T-helper 1 cell (primary cell): ENCODE measurements at places on chromosomes 1 and 21.

DNA sequence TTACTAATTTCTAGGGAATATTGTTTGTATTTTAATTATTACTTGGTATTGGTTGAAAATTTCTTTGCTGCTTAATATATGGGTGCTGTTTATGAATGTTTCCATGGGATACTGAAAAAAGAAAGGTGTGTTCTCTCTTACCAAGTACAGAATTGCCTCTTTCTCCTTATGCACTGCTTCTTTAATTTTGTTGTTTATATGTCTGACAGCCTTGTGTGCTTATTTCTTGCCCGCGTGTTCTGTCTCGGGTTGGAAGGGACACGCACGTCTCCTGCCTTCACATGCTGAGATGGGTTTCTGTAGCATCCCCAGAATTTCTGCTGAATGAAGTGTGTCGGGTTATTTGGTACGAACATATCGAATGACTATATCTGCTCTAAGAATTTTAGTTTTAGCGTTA lies 51.1 kb downstream of the AGPAT3 start:
- DNase-seq = no peak

DNA sequence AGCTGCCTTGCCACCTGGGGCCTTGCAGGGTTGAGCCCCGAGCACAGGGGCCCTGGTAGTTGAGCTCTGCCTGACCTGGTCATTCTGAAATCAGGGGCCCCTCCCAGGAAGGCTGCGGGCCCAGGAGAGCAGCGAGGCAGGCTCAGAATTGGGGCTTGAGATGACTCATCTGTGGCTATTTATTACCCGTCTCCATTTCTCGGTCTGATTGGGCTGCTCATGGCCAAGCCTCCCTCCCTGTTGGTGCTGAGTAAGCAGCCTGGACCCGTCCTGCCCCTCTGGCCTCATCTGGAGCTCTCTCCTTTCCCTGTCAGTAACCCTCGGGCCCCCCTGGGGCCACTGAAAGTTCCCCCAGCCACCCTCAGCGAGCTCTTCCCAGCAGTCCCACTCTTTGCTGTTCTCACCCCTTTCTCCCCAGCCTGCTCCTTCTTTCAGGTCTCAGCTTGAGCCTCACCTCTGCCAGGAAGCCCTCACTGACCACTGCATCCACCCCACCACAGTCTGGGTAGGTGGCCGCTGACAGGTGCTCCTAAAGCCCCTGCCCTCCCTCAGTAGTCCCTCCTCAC lies 11.0 kb upstream of the TNFRSF8 start:
- no peak for DNase-seq

- no peak for DNase-seq
These were observed 340.9 kb downstream of the MATN1 start for GRCh38 chr1:30382496-30382895.

GRCh38 chr21:36082237-36082664 lies 12.4 kb downstream of the CBR1 start:
- DNase-seq = no peak

DNA sequence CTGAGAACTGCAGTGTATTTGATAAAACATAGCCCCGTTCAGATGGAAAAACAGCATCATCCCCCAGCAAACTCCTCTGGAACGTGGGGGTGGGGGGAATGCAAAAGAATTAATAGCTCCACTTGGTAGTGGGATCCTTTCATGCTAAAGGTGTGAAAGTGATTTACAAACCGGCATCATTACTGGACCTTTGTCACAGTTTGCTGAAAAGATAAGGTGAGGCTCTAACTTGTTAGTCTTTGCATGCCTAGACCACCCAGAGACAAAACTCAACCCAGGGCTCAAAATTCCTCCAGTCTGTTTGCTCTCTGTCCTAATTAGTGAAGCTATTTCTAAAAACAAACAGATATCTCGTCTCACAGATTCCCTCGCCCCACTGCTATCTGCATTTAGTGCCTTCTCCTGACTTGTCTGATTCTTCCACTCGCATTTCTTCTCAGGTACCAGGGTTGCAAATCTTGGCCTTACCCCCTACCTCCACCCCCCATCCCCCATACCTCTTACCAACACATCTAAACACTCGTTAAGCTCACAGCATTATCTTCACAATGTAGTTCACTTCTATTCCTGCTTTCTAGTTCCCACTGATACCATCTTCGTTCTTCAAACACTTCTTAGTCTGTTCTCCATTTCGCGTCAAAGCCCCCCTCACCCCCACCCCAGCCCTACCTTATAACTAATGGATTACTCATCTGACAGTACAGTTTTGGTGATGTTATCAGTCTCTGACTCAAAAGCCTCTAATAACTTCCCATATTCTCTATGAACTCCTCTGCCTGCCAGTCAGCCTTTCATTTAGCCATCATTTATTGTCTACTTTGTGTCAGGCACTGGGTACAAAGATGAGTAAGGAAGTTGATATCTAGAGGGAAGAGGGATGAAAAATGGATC lies 11.8 kb downstream of the IER5 start:
- DNase-seq = no peak

GRCh38 chr21:28235169-28235895 lies 757.3 kb downstream of the LTN1 start:
- DNase-seq = no peak

- DNase-seq = no peak
These were observed 7.0 kb upstream of the ID3 start for GRCh38 chr1:23566304-23566703.

GRCh38 chr1:75970631-75971030 lies 38.4 kb upstream of the ASB17 start:
- no peak for DNase-seq

- peak; percentile 79 for DNase-seq
These were observed 32.1 kb downstream of the IL12RB2 start for GRCh38 chr1:67339623-67340343.

GRCh38 chr1:52125736-52126359 lies 16.0 kb upstream of the ZFYVE9 start:
- DNase-seq = no peak

GRCh38 chr1:78972723-78973122 lies 33.8 kb downstream of the ADGRL4 start:
- DNase-seq = no peak

- no peak for DNase-seq
These were observed 6.9 kb upstream of the HLX start for GRCh38 chr1:220872296-220872695.

- no peak for DNase-seq
These were observed 5.4 kb upstream of the KNCN start for GRCh38 chr1:46556822-46557221.

DNA sequence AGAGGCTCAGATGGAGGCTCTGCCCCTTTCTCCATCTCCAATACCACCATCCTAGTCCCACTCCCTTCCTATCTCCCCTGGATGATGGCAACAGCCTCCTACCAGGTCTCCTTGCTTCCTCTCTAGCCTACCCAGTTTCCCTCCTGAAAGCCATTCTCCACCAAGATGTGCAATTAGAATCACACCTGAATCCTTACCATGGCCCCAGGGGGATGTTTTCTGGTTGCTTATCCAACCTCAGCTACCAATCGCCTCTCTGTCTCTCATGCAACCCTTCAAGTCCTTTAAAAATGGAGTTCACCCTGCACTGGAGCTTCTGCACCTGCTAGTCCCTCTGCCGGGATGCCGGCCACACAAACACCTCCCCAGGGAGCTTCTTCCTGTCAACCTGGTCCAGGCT lies 2.9 kb downstream of the RCAN1 start:
- DNase-seq = no peak

GRCh38 chr1:70847013-70847412 lies 200.6 kb downstream of the PTGER3 start:
- no peak for DNase-seq

DNA sequence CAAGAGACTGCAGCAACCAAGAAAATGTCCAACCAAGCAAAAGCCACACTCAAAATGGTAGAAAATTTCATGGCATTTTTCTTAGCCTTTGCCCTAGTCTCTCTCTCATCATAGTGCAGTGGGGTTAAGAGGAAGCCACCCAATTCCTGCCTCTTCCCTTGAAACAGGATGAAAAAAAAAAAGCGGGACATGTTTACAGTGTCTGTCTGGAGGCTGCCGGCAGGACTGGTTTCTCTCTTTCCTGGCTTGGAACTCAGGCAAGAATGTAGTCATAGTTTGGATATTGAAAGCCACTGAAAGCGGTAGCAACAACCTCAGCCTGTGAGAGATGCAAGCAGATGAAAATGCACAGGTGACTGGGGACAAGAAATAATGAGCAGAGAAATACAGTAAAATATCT lies 13.3 kb upstream of the TNFSF18 start:
- no peak for DNase-seq

DNA sequence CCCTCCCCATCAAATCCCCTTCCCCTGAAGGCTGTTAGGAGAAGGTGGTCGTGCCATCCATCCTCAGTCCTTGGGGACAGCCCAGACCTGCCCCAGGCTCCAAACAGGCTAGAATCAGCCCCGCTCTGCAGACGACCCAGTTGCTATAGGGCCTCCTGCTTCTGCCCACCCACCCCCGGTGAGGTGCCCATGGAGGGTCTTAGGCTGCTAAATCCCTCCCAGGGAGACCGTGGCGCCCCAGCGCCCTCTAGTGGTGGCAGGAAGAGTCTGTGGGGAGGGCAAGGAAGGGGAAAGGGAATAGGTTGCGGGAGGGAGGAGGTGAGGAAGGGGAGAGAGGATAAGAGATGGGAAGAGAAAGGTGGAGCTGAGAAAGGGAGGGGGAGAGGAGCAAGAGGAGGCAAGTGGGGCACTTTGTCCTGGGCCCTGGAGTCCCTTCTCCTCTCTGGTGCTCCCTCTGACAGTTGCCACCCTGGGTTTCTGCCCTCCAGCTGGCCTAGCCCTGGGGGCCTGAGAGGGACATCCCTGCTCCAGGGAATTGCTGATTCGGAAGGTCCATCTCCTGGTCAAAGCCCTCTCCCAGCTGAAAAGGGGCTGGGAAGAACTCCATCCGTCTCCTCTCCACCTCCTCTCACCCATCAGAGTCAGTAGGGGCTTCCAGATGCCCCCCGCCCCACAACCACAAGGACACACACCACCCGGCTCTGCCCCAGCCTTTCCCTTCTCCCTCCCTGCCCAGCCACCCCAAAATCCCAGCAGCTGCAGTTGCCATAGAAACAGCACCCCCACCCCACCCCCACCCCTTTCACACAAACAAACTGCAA lies 55.4 kb downstream of the CAMK2N1 start:
- DNase-seq = no peak

DNA sequence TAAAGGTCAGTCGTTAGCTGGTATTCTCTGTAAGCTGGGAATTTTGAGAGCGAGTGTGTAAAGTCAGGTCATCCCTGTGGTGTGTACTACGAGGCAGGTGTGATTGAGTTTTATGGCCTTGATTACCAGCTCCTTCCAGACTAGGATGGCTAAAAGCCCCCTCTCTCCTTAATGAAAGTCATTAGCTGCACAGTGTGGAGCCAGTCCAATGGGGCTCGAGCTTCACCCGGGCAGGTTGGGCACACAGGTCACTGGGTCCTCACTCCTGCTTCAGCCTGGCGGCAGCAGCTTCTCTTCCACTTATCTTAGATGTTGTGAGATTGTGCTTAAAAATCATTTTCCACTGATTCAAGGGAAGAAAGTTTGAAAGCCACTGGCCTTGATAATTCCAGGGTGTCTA lies 3.0 kb downstream of the DMRTB1 start:
- DNase-seq = no peak

DNA sequence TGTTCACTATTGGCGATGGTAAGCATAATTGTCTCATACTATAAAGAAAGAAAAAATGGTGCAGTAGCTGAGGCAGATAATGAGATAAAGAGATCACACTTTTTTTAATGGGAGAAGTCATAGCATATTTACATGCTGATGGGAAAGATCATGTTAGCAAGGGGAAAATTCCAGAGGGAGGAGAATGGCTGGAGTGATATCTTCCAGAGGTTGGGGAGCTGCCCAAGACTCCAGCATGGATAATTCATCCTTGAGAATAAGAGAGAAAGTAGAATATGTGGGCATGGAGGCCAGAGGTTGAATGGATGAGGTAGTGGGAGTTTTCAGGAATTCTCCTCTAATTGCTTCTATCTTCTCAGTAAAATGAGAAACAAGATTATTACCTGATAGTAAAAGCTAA lies 45.8 kb upstream of the RGS1 start:
- no peak for DNase-seq

DNA sequence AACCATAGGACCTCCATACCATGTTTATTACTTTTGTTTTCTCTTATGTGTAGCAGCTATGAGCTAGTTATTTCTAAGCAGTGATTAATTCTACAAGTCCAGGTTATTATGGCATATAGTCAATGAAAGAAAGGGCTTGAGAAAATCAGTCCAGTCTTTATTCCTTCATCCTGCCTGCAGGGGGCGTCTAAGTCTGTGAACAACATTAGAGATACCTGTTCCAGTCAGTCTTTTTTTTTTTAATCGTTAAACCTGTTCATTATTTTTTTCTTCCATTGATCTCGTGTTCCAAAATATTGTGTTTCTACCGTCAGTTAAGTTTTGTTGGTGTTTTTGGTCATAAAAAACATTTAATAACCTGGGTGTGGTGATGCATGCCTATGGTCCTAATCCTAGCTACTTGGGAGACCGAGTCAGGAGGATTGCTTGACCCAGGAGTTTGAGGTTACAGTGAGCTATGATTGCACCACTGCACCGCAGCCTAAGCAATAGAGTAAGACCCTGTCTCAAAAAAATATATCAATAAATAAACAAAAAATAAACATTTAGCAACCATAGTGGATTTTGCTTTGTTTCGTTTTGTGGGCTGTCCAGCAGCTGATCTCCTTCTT lies 29.4 kb upstream of the CD2 start:
- peak; percentile 77 for DNase-seq

GRCh38 chr1:15139654-15140350 lies 13.7 kb upstream of the TMEM51 start:
- DNase-seq = no peak

- no peak for DNase-seq
These were observed 16.4 kb downstream of the SPRTN start for GRCh38 chr1:231354330-231355020.

GRCh38 chr1:240914506-240914905 lies 302.6 kb upstream of the GREM2 start:
- no peak for DNase-seq

DNA sequence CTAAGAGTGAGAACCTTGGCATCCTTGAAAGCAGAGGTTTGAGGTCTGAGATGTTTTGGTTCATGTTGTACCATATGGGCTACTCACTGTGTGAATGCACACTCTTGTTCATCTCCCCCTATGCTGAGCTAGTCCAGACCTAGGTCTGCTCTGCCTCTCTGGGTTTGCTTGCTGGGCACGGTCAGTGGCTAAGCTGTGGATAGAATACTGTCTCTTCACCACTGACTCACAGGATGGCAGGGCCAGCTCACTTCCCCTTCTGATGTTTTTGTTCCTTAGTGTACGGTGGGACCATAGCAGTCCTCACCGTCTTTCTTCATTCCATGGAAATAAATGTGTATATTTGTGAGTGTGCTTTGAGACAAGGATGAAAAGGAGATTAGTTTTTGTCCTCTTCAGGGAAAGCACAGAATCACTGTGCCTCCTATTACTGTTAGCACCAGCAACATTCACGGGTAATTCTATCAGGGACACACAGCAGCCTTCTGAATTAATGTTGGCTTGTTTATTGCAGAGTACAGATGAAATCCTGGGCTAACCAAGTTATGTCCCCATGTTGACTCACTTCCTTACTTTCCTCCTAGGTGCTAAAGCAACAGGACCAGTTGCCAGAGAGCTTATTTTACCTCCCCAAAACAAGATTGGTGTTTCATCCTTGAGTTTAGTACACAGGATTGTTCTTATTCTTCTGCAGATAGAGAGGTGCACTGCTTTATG lies 56.9 kb upstream of the IVNS1ABP start:
- DNase-seq = no peak
